ENCODE measurements at places on chromosomes 2 and 18.

GRCh38 chr2:10502803-10503107 lies 54.6 kb upstream of the ODC1 start:
- DNase-seq, result no peak

DNA sequence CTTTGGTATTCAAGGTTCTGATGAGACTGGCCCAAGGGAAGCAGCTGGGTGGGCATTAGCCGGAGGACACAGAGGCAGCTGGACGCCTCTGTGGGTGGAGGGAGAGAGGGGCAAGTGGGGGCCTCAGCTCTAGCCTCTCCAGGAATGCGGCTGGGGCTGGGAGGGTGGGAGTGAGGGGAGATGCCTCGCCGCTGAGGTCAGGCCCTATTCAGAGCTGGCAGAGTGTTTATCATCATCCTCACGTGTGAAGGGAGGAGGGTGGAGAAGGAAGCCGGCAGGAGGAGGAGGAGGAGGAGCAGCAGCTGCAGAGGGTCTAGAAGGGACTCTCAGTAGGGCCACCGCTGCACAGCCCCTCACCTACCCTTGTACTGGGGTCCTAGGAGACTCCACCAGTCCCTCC lies 43.1 kb downstream of the TNS1 start:
- DNase-seq, result no peak

- no peak for DNase-seq
Observed at GRCh38 chr2:184793176-184793575, 194.8 kb downstream of the ZNF804A start.

DNA sequence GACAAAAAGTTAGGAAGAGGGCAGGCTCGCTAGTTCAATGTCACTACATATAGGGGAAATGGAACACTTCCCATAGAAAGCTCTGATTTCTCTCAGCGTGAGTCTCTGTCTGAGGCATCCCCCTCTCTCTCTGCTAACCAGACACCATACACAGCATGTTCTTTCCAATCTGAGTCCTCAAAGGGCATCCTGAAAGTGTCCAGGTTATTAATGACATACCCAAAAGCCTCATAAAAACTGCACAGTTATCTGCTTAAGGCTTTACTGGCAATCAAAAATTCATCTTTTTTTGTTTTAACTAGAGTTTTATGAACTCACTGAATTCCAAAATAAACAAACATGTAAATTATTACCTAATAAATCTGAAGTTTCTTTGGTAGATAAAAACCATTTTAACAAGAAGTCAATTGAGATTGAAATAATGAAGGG lies 137.4 kb downstream of the AFF3 start:
- no peak for DNase-seq

DNA sequence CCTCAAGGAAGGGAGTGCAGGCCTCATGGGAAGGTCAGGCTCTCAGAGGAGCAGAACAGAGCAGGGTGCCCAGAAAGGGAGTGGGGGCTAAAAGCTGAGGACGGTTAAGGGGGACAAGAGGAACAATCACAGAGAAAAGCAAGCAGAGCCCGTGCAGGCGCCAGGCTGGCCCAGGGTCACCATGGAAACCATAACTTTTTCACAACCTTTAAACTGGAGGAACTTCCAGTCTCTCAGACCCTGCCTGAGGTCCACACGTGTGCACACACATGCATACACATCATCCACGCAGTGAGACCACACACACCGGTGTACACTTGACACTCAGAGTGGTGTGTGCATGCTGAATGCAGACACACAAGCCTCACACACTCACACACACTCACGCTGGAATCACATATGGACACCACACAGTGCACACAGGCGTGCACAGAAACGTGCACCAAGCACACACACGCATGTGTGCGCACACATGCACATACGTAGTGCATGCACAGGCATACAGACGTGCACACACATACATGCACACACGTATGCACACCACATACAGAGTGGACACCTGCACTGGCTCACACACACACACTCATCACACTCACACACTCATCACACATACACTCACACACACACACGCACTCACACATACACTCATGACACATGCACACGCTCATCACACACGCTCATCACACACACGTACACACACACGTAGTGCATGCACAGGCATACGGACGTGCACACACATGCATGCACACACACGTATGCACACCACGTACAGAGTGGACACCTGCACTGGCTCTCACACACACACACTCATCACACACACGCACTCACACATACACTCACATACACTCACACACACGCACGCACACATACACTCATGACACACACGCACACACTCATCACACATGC lies 37.2 kb upstream of the SNED1 start:
- no peak for DNase-seq

DNA sequence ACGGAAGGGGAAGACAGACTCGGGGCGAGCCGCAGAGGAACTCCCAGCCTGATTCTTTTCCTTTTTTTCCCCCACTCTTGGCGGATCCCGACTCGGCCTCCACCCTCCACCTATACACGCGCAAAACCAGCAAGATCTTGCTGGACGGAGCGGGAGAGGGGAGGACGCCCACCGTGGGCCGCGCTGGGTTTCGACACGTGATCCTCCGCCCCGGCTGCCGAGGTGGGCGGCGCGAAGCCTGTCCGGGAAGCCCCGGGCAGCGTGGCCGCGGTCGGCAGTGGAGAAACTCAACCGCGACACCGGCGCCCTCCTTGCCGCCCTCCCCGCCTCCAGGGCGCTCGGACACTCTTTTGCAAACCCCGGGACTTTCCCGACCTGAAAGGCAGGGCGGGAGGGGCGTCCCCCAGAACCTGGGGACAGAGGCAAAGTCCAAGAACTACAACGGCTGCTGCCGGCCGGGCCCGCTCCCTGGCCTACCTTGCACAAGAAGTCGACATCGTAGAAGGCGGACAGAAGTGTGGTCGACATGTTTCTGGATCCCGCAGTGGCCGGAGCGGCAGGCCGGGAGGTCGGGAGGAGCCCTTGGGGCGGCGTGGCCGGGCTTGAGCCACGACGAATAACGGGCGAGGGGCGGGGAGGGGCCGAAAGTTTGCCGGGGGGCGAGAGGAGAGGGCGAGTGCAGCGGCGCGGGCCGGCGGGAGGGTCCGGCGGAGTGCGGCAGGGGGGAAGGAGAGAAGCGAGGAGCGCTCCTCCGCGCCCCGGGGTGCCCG lies 433 bp downstream of the ZFP36L2 start:
- DNase-seq, result no peak

- no peak for DNase-seq
Observed at GRCh38 chr2:203225423-203226039, 13.3 kb upstream of the CYP20A1 start.
